Tibial nerve (tissue), 4 donors: ENCODE measurements at places on chromosomes 13 and 19. TPM values are rescaled to one million over a fixed set of nuclear protein-coding genes. Genes with fewer than 3 reads are reported as not detected.

Gene KCNN1
- not detected for total RNA-seq

Gene ZNF470
- 5.1 TPM for total RNA-seq

Gene TBCB
- total RNA-seq, result 244 TPM

Gene ADAMTSL5
- total RNA-seq, result 17.4 TPM

Gene TMEM190
- not detected for total RNA-seq

Gene CEACAM6
- not detected for total RNA-seq

Gene PNMA8A
- 7.4 TPM for total RNA-seq

Gene MBD3L2
- total RNA-seq, result not detected

Gene PPFIA3
- total RNA-seq, result 6.7 TPM

Gene POLR1G
- total RNA-seq, result 10.8 TPM

Gene IRGC
- total RNA-seq, result not detected

Gene ZNF135
- total RNA-seq, result 9.4 TPM

Gene FFAR3
- not detected for total RNA-seq

Gene NLRP11
- not detected for total RNA-seq

Gene ZNF563
- total RNA-seq, result 3.6 TPM

Gene HIPK4
- not detected for total RNA-seq

Gene FXYD7
- total RNA-seq, result 2.5 TPM

Gene CERS4
- total RNA-seq, result 73.5 TPM

Gene SULT2A1
- total RNA-seq, result not detected

Gene GPR183
- 20.4 TPM for total RNA-seq

Gene SELENOV
- not detected for total RNA-seq

Gene TDRD12
- total RNA-seq, result 0.21 TPM
